Renal cortex interstitium (tissue), 15 donors: ENCODE measurements at places on chromosomes 16 and 17.

DNA sequence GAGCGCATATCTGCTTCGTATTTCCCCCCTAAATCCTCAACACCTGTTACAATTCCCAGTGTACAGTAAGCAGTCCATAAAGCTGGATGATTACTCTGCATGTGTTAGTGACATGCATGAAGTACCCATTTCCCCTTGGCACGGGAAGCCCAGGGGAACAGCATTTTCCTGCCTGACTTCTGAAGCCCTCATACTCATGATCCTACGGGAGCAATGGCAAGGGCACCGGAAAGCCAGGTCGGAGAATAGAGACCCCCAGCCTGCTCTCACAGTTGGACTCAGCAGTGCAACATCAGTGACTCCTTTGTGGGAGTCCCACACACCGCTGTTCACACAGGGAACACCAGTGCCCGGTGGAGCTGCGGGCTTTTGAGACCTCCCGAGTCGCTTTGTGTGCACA lies 336.9 kb downstream of the CDH13 start:
- no peak for DNase-seq

- DNase-seq, result no peak
These were observed 352 bp downstream of the MARF1 start for GRCh38 chr16:15642557-15643047.

- no peak for DNase-seq
These were observed 42.2 kb downstream of the TBCD start for GRCh38 chr17:82793974-82794630.

GRCh38 chr16:72159801-72160200 lies 12.2 kb downstream of the PMFBP1 start:
- DNase-seq, result no peak
